ENCODE measurements at places on chromosomes 1 and 21.

DNA sequence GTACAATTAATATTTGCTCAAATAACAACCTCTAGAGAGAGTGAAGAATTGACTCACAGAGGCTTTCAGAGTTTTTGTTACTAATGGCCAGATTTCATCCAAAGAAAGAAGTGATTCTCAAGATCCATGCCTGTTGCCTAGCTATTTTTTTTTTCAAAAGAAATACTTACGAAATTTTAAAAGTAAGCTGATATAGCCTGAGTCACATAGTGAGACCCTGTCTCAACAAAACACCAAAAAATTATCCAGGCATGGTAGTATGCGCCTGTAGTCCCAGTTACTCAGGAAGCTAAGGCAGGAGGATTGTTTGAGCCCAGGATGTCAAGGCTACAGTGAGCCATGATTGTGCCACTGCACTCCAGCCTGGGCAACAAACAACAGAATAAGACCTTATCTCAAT is 14.6 kb downstream of the PALMD start:
- H3K36me3 ChIP-seq, result no peaks in the 10 kb centered on the region
- DNase-seq, result no peak
- no peaks in the 10 kb centered on the region for H3K27me3 ChIP-seq

- no peak for DNase-seq
- H3K27ac ChIP-seq, result no peak overlapping the region
- no peaks in the 10 kb centered on the region for H3K36me3 ChIP-seq
- H3K27me3 ChIP-seq, result peaks cover 3% of the 10 kb centered on the region
Observed at GRCh38 chr1:203116091-203116820, 11.3 kb upstream of the ADORA1 start.

- no peaks in the 10 kb centered on the region for H3K4me1 ChIP-seq
- H3K27ac ChIP-seq, result no peak overlapping the region
- no peak overlapping the region for H3K4me3 ChIP-seq
- no peak for DNase-seq
- no peaks in the 10 kb centered on the region for H3K27me3 ChIP-seq
- no peaks in the 10 kb centered on the region for H3K36me3 ChIP-seq
Observed at GRCh38 chr1:118340928-118341910, 156.2 kb upstream of the SPAG17 start.

DNA sequence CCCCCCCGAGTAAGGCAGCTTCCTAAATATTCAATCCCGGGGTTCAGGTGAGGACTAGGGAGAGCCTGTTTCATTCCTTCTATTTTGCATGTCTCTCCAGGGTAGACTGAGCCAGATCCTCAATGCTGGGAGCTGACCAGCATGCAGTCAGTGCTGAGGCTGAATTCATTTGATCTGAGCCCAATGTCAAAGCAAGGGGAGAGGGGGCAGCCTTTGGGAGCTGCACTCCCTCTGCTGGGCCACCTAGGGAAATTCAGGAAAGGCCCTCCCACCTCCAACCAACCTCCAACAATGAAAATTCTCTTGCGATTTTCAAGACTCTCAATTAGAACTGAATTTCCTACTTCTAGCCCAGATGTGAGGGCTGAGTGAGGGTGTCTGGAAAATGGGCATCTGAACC is 371.2 kb downstream of the NPHP4 start:
- DNase-seq, result no peak
- H3K4me1 ChIP-seq, result no peaks in the 10 kb centered on the region
- no peak overlapping the region for H3K27ac ChIP-seq
- H3K27me3 ChIP-seq, result no peaks in the 10 kb centered on the region

DNA sequence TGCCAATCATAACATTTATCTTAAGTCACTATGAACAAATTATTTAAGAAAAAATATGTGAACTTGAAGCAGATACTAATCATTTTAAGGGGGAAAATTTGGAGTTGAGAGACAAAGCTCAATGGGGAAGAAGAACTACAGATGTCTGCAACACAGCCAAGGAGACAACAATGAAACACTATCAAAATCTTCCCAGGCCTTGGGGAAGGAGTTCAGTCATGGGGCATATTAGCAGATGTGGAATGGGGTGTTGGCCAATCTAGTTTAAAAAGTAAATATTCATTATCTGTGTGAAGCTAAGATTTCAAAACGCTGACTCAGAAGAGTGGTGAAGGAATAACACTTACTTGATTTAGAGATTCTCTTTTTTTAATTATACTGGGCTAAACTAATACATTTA is 671.6 kb upstream of the ZP4 start:
- H3K27me3 ChIP-seq, result no peaks in the 10 kb centered on the region
- no peak overlapping the region for H3K4me3 ChIP-seq
- H3K4me1 ChIP-seq, result no peaks in the 10 kb centered on the region
- no peaks in the 10 kb centered on the region for H3K36me3 ChIP-seq

- H3K27me3 ChIP-seq, result no peaks in the 10 kb centered on the region
- no peak overlapping the region for H3K4me3 ChIP-seq
- no peak overlapping the region for H3K27ac ChIP-seq
- no peaks in the 10 kb centered on the region for H3K36me3 ChIP-seq
Observed at GRCh38 chr1:14915356-14916054, 238.0 kb upstream of the TMEM51 start.

All from prostate gland (tissue), 2 donors.